Naive thymus-derived CD4-positive, alpha-beta T cell (primary cell): ENCODE measurements at places on chromosomes 12 and 14. TPM values are rescaled to one million over a fixed set of nuclear protein-coding genes. Genes with fewer than 3 reads are reported as not detected.
A peak's percentile ranks its signal among the peaks of the same experiment; 100 is the strongest.

- no peaks in the 10 kb centered on the region for H3K36me3 ChIP-seq
- DNase-seq = no peak
- peak overlapping the region; percentile 50 for H3K4me3 ChIP-seq
- no peaks in the 10 kb centered on the region for H3K27me3 ChIP-seq
Measured at GRCh38 chr14:74400919-74401503, 25.0 kb downstream of the SYNDIG1L start.

GRCh38 chr12:121767525-121768016 lies 25.9 kb downstream of the RHOF start:
- DNase-seq = no peak
- no peaks in the 10 kb centered on the region for H3K36me3 ChIP-seq
- no peaks in the 10 kb centered on the region for H3K27me3 ChIP-seq

Gene NCKAP5L
- polyA plus RNA-seq = 1.8 TPM

DNA sequence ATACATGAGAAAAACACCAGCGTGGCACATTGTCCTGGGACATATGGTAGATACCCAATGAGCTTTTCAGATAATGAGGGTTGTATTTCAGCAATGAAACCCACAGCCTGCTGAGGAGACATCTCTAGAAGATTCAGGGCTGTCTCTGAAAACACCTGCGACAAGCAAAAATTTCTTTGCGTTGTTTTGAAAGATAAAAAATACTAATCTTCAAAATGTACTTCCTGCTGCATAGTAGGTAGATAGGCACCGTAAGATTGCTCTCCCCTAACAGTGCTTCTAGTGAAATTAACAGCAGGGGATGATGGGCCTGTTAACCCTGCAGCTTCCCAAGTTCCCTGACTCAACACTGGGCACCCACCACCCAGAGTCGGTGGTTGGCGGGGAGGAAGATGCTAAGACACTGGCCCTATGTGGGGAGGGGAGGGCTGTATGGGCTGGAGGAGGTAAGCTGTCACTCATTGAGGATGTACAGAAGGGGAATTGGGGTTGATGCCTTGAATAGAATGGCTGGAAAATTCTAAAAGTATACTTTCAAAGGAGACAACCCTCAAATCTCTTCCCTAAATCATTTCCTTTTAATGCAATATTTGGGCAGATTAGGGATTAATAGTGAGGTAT lies 20.0 kb downstream of the ZFP36L1 start:
- no peak overlapping the region for H3K4me3 ChIP-seq
- no peaks in the 10 kb centered on the region for H3K27me3 ChIP-seq
- peak; percentile 63 for DNase-seq
- H3K36me3 ChIP-seq = no peaks in the 10 kb centered on the region
- H3K4me1 ChIP-seq = peaks cover 35% of the 10 kb centered on the region
- H3K27ac ChIP-seq = peak overlapping the region; percentile 58

DNA sequence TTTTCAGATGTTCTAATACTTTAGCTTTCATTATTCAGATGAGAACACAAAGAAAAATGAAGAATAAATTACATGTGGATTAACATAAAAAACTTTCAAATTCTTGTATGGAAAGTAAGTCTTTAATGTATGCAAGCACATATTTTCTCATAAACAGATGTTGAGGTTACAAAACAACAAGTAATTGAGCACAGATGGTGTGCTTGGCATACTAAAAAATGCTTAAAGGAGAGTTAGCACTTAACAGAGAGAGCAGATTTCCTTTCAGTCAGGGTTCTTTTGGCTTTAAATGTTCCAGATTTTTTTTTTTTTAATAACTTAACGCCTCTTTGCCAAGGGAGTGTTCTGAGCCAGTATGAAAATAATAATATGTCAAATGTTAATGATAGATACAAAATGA lies 96.0 kb downstream of the RASSF9 start:
- H3K27ac ChIP-seq = no peak overlapping the region
- no peaks in the 10 kb centered on the region for H3K4me1 ChIP-seq
- no peak overlapping the region for H3K4me3 ChIP-seq

- H3K4me1 ChIP-seq = peaks cover 3% of the 10 kb centered on the region
- no peak for DNase-seq
- no peaks in the 10 kb centered on the region for H3K36me3 ChIP-seq
Measured at GRCh38 chr12:24796876-24797275, 152.0 kb downstream of the BCAT1 start.

Gene KRT80
- polyA plus RNA-seq = not detected

GRCh38 chr12:6340745-6341416 lies 995 bp downstream of the TNFRSF1A start:
- DNase-seq = no peak
- peak overlapping the region; percentile 92 for H3K27ac ChIP-seq
